ENCODE measurements at places on chromosomes 5 and 9.

GRCh38 chr5:58258984-58259684 is 200.8 kb downstream of the PLK2 start:
- DNase-seq: no peak

- no peak for DNase-seq
Observed at GRCh38 chr9:31394015-31394473, 990.4 kb upstream of the ACO1 start.

GRCh38 chr9:118038713-118039112 is 334.5 kb downstream of the TLR4 start:
- DNase-seq: no peak

- no peak for DNase-seq
Observed at GRCh38 chr5:179918742-179919486, 11.2 kb upstream of the TBC1D9B start.

GRCh38 chr5:78501411-78502352 is 141.3 kb downstream of the SCAMP1 start:
- DNase-seq: no peak

GRCh38 chr9:21965401-21965951 is 28.7 kb downstream of the CDKN2A start:
- DNase-seq: no peak

GRCh38 chr9:115267790-115268189 is 149.8 kb upstream of the TNC start:
- no peak for DNase-seq

- DNase-seq: no peak
Observed at GRCh38 chr5:136011414-136012001, 17.3 kb upstream of the TGFBI start.

DNA sequence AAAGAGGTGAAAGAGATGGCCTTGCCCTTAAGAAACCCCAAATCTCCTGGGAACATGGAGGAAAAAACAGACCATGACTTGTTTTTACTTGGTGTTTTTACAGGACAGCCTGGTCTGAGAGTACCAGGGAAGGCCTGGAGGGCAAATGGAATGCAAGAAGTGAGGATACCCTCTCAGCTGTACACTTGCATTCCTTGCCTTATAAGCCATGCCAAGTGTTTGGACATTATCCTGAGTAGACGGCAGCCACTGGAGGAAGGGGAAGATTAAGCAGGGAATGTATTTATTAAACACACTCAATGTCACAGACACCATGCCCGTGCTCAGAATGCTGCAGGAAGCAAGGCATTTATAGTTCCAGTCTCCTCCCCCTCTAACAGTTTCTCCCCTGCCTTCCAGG is 581.4 kb downstream of the CDK5RAP2 start:
- DNase-seq: no peak

- DNase-seq: no peak
Observed at GRCh38 chr5:151696470-151697061, 9.9 kb upstream of the SPARC start.

- no peak for DNase-seq
Observed at GRCh38 chr9:95379630-95380029, 62.1 kb upstream of the FANCC start.

- no peak for DNase-seq
Observed at GRCh38 chr9:35939679-35940250, 18.2 kb downstream of the OR2S2 start.

GRCh38 chr5:134138416-134139376 is 24.2 kb downstream of the TCF7 start:
- no peak for DNase-seq

- DNase-seq: no peak
Observed at GRCh38 chr5:170152767-170153166, 47.1 kb downstream of the FOXI1 start.

DNA sequence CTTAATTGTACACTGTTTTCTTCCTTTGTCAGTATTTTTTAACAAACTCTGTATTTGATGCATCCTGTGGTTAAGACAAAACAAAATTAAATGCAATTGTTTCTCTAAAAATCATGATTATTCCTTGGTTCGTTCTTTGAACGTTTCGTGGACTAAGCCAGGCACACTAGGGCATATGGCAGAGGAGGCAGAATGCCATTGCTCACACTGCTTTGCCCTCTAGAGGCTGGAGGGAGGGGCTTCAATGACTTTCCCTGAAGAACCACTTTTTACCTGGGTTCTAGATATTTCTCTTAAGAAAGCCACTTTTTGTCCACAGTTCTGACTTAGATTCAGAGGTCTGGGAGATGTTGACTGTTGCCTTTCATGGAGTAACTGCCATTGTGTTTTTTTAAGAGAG is 236.2 kb upstream of the ADAMTSL1 start:
- DNase-seq: no peak

- no peak for DNase-seq
Observed at GRCh38 chr9:7402334-7403027, 397.1 kb downstream of the DMAC1 start.

DNA sequence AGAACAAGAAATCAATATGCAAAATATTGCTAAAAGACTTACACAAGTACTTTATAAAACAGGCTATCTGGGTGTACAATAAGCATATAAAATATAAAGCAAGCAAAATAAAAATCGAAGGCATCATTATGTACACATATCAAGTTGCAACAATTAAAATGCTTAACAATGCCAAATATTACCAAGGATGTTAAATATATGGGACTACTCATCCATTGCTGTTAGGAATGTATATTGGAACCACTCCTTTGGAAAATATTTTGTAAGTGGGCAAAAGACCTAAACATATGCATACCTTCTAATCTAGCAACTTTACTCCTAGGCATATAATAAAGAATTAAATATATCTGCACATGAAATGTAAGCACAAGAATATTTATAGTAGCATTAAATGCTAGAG is 632.6 kb upstream of the COX7C start:
- no peak for DNase-seq

GRCh38 chr5:135230251-135230925 is 168.6 kb downstream of the MACROH2A1 start:
- DNase-seq: no peak

GRCh38 chr9:82410306-82410705 is 421.7 kb downstream of the SPATA31D1 start:
- DNase-seq: no peak

DNA sequence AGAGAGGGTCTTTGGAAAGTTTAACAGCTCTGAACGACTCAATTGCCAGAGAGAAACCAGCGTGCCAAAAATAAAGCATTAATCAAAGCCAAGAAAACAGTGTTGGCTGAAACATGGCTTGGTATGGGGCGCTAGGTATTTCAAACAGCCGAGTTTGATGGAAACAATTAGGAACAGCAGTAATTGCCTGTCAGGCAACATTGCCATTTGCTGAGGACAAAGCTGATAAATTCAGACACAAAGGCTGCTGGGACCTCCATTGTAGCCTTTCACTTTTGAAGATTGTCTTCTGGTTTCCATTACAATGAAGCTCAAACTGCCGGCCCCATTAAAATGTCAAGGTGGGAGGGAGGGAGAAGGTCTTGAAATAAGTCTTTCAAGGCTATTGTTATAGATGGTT is 125.4 kb upstream of the SPDL1 start:
- no peak for DNase-seq

DNA sequence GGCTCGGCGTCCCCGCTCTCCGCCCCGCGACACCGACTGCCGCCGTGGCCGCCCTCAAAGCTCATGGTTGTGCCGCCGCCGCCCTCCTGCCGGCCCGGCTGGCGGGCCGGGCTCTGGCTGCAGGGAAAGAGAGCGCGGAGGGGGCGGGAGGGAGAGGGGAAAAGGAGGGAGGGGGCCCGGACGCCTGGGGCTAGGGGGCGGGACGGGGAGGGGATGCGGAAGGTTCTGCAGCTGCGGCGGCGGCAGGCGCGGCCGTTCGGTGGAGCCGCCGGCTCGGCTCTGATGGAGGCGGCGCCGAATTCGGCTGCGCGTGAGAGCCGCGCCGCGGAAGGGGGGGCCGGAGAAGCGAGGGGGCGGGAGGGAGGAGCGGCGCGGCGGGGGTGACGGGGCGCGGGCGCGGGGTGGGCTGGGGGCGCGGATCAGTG is at the start of gene MARCHF11:
MARCHF11 (minus strand) TSS at position 281 of the 425 bp plus-strand sequence; CDS start at position 65, 216 bp downstream.
- no peak for DNase-seq
